ENCODE measurements at places on chromosomes 16 and 17.

DNA sequence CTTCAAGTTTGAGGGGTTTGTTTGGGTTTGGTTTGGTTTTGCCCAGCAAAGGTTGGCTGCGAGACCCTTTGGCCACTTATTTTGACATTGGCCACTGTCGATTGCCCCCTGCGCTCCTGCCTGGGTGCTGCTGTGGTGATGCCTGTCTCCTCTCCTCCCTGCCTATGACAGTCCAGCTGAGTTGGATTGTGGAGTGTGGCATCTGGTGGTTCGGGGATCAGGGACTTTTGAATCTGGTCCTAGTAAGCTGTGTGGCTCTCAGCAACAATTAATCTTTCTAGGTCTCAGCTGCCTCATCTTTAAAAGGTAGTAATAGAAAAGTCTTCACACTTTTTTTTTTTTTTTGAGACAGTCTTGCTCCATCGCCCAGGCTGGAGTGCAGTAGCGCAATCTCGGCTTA lies 27.1 kb downstream of the CDK5RAP3 start:
- H3K36me3 ChIP-seq, result no peaks in the 10 kb centered on the region
- H3K27me3 ChIP-seq, result peaks cover 55% of the 10 kb centered on the region
- DNase-seq, result no peak
- no peak overlapping the region for H3K4me3 ChIP-seq
- no peaks in the 10 kb centered on the region for H3K4me1 ChIP-seq

DNA sequence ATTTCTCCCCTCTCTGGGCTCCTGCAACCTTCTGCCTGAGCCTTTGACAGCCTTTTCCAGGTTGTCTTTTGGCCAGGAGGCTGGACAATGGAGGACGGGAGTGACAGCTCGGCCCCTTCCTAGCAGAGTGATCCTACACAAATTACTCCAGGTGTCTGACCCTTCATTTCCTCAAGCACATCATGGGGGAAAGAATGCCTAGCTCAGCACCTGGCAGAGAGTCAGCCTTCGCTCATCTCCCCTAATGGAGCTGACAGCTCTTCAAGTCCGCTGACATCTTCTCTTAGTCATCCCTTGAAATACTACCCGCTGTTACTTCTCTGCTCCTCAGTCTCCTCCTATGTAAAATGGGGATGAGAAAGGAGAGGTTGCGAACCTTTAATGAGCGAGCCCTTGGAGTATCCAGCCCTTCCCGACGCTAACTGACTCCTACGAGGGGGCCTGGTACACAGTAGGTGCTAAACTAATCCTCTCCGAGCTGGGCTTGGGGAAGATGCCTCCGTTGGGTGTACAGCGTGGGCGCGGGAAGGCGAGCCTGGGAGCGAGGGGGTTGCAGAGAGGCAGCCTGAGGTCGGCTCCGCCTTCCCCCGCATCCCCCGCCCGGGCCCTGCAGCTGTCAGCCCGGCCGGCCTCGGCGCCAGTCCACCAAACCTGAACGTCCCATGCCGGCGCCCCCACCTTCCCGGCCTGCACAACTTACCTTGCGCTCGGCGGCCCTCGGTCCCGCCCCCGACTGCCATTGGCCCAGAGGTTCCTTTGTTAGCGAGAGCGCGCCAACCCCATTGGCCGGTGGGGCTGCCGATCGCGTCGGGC lies 480 bp upstream of the MPRIP start:
- H3K36me3 ChIP-seq, result no peaks in the 10 kb centered on the region
- no peaks in the 10 kb centered on the region for H3K27me3 ChIP-seq
- DNase-seq, result peak; percentile 96
- H3K4me1 ChIP-seq, result peaks cover 41% of the 10 kb centered on the region
- H3K4me3 ChIP-seq, result peak overlapping the region; percentile 82
- H3K27ac ChIP-seq, result peak overlapping the region; percentile 16

GRCh38 chr16:55151561-55152305 lies 172.3 kb upstream of the IRX6 start:
- H3K4me3 ChIP-seq, result no peak overlapping the region
- H3K4me1 ChIP-seq, result no peaks in the 10 kb centered on the region
- no peak for DNase-seq
- H3K27ac ChIP-seq, result no peak overlapping the region
- peaks cover 6% of the 10 kb centered on the region for H3K27me3 ChIP-seq
- H3K36me3 ChIP-seq, result no peaks in the 10 kb centered on the region

- no peak for DNase-seq
- no peaks in the 10 kb centered on the region for H3K36me3 ChIP-seq
- no peak overlapping the region for H3K27ac ChIP-seq
- no peak overlapping the region for H3K4me3 ChIP-seq
- H3K27me3 ChIP-seq, result peaks cover 54% of the 10 kb centered on the region
Measured at GRCh38 chr17:66865151-66865550, 30.2 kb downstream of the CACNG5 start.

GRCh38 chr17:77893144-77894044 lies 65.1 kb upstream of the TNRC6C start:
- peak overlapping the region; percentile 74 for H3K27ac ChIP-seq
- no peaks in the 10 kb centered on the region for H3K27me3 ChIP-seq
- peaks cover 10% of the 10 kb centered on the region for H3K36me3 ChIP-seq
- no peak for DNase-seq
- H3K4me1 ChIP-seq, result peaks cover 15% of the 10 kb centered on the region

DNA sequence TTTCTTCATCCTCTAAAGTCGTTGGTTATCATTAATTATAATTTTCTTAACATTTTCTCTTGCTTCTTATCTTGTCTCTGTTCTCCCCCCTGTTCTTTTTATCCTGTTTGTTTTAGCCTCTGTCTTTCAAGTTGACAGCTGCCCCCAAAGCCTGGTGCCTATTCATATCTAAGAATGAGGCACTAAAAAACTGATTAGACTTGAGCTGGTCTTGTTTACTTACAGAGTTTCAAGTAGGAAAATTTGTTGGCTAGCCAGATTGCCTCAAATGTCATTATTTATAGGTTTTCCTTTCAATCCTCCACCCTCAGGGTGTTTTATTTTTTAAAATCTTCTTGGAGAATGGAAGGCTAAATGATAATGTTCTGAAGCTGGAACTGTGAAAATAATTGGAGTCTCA lies 236.0 kb downstream of the UTP18 start:
- peaks cover 38% of the 10 kb centered on the region for H3K27me3 ChIP-seq
- no peaks in the 10 kb centered on the region for H3K36me3 ChIP-seq
- no peak for DNase-seq
- H3K27ac ChIP-seq, result no peak overlapping the region
- no peaks in the 10 kb centered on the region for H3K4me1 ChIP-seq

DNA sequence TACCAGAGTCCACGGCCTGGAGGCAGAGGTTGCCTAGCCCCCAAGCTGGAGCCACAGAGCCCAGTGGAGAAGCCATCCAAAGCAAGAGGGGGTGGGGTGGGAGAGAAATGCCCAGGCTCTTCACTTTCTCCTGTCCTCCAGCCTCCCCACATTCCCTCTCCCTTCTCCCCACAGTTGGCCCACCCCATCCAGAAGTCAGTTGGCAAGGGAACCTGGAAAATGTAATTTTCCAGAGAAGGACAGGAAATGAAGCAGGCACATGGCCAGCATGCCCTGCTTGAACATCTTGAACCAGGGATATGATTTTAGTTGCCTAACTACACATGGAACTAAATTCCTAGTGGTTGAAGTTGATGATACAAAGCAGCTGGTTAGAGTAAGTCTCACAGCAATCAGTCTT lies 73.3 kb upstream of the IRX6 start:
- H3K36me3 ChIP-seq, result peaks cover 3% of the 10 kb centered on the region
- H3K27ac ChIP-seq, result no peak overlapping the region
- no peak overlapping the region for H3K4me3 ChIP-seq
- H3K27me3 ChIP-seq, result peaks cover 40% of the 10 kb centered on the region
- no peak for DNase-seq

GRCh38 chr16:75319513-75320411 lies 68.3 kb upstream of the BCAR1 start:
- peaks cover 10% of the 10 kb centered on the region for H3K27me3 ChIP-seq
- peak overlapping the region; percentile 67 for H3K4me3 ChIP-seq
- H3K4me1 ChIP-seq, result peaks cover 19% of the 10 kb centered on the region
- H3K36me3 ChIP-seq, result no peaks in the 10 kb centered on the region
- H3K27ac ChIP-seq, result no peak overlapping the region

DNA sequence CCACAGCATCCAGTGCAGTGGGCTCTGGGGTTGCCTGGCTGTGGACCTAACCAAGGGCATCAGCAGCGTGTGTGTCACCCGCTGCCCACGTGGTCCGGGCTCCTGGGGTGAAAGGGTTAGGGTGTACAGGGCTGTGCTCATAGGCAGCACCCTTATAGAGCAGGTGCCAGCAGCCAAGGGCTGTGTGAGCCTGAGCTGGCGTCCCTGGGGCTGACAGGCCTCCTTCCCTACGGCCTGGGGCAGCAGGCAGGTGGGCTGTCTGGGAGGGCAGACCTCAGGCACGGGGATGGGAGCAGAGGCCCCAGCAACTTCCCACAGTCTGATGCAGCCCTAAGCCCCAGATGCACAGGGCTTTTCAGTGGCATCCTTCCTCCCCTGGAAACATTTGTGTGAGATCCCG lies 13.9 kb downstream of the CD300A start:
- H3K27me3 ChIP-seq, result no peaks in the 10 kb centered on the region
- peaks cover 69% of the 10 kb centered on the region for H3K4me1 ChIP-seq
- DNase-seq, result no peak

DNA sequence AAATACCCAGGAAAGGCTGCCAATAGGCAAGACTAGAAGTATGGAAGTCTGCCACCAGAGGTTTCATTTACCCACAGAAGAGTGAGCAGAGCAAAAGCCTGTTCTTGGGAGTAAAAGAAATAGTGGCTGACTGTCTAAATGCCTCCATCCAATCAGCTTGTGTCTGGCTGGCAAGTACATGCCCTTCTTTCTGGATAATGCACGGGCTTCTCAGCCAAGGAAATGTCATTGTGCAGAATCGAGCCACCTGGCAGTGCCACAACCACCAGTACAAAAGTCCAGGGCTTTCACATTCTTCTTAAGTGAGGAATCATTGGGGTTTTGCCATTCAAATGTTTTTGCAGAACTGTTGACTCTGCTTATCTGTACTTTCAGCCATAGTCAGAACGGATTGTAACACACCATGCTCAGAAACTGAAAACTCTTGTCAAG lies 10.1 kb upstream of the ERCC4 start:
- DNase-seq, result no peak
- peaks cover 6% of the 10 kb centered on the region for H3K4me1 ChIP-seq
- peaks cover 67% of the 10 kb centered on the region for H3K27me3 ChIP-seq
- no peak overlapping the region for H3K27ac ChIP-seq

DNA sequence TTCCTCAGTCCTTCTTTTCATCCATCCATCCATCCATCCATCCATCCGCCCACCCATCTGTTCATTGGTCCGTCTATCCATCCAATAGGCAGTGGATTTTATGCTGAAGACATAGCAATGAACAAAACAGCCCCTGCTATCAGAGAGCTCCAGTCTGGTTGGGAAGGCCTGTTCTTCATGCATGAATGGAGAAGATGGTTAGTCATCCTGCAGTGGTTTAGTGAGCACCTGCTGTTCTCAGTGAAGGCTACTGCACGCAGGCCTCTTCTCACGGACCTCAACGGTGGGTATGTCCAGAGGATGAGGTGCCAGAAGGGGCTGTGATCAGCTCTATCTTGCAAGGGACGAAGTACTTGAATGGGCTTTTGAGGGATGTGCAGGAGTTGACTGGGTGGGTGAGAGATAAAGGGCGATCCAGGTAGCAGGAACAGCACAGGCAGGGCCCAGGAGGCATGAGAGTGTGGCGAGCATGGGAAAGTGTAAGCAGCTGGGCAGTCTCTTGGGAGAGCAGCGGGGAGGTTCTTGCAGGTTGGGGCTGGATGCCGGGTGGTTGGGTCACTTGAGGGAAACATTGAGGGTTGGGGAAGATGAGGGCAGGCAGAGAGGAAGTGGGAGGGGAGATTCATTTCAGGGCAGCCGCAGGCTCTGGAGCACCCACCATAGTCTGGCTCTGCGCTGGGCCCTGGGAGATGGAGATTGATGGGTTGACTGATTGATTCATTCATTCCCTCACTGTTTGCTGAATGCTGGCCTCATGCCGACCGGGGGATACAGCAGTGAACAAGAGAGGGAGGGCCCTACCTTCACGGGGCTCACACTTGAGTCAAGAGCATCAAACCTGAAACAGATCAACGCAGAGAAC lies 115.0 kb upstream of the CIBAR2 start:
- H3K27me3 ChIP-seq, result peaks cover 31% of the 10 kb centered on the region
- no peaks in the 10 kb centered on the region for H3K4me1 ChIP-seq
- DNase-seq, result no peak
- no peaks in the 10 kb centered on the region for H3K36me3 ChIP-seq

DNA sequence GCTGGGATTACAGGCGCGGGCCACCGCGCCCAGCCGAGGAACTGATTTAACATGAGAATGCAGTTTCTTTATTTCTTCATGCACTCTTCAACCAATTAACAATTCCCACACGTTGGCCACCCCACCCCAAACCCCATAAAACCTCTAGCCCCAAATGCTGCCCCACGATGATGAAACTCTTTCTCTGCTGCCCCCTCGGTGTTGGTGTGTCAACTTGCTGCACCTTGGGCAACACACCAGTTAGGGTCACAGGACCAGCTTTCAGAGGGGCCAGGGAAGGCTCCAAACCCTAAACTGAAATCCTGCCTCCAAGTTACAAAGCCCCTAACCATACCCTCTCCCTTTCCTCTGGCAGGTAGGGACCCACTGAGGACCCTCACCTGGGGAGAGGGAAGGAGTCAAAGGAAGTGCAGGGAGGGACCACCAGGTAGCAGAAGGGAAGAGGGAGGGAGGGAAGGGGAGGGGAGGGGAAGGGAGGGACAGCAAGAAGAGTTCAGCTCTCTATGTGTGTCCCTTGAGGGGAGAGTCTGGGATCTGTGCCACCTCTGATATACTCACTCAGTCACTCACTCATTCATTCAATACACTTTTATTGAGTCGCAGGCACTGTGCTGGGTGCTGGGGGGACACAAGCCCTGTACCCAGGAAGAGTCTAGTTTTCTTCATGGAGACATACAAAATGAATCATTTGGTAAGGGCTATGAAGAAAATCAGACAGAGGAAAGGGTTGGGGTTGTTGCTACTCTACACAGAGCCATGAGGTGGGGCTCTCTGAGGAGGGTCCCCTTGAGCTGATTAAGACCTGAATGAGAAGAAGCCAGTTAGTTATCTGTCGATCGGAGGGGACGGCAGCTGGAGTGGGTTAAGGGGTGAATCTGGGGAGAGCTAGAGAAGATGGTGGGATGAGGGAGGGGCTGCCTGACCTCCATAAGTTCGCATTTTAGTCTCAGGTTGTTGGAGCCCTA lies 3.9 kb downstream of the PLXDC1 start:
- H3K27me3 ChIP-seq, result no peaks in the 10 kb centered on the region
- peaks cover 25% of the 10 kb centered on the region for H3K4me1 ChIP-seq
- peaks cover 9% of the 10 kb centered on the region for H3K36me3 ChIP-seq
- no peak overlapping the region for H3K4me3 ChIP-seq
